ENCODE measurements at places on chromosomes 1 and 21. TPM values are rescaled to one million over a fixed set of nuclear protein-coding genes. Genes with fewer than 3 reads are reported as not detected.

ATP5PO gene
- 238 TPM for total RNA-seq

DPYD gene
- 1.7 TPM for total RNA-seq

HPCA gene
- 0.15 TPM for total RNA-seq

SPRR5 gene
- not detected for total RNA-seq

CD53 gene
- 0.96 TPM for total RNA-seq

CLCA4 gene
- total RNA-seq: not detected

FLG2 gene
- total RNA-seq: not detected

NBPF9 gene
- 17.2 TPM for total RNA-seq

All from HCT116 (cell line).